ENCODE measurements at places on chromosomes 7 and 10.

DNA sequence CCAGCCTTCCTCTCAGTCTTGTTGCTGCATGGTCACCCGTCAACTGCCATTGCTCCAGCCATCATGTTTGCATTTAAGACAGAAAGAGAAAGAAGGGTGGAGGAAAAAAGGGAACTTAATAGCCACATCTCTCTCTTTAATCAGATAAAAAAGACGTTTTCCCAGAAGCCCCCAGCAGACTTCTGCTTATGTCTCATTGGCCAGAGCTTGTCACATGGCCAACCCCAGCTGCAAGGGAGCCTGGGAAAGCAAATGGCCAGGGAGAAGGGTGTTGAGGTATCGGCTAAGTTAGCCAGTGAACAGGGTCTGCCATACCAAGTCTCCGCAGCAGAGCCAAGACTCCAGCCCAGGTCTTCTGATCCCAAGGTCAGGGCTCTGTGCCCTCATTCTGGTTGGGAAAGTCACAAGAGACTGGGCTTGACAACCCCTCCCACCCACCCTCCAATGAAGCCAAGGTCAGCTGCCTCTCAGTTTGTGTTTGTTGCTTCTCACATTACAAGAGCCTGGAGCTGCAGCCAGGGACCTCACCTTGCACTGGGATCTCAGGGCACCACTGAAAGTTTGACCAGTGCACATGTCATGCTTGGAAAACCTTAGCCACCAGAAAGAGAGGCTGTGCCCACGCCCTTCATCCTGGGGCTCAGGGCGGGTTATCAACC, 80.3 kb upstream of the LYZL2 start:
- no peak for DNase-seq

DNA sequence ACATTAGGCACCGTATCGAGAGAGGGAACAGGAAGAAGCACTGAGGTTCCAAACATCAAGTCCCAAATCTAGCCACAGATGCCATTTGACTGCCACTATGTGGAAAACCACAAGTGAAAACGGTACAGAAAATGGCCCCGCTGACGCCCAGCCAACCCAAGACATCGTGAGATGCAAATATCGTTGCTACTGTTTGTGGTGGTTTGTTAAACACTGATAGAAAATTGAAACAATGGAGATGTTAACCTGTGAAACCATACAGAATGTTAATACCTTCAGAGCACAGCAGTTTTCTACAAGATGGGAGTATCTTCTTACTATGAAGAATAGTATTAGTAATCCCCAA, 152.4 kb upstream of the LRRTM3 start:
- DNase-seq: no peak

DNA sequence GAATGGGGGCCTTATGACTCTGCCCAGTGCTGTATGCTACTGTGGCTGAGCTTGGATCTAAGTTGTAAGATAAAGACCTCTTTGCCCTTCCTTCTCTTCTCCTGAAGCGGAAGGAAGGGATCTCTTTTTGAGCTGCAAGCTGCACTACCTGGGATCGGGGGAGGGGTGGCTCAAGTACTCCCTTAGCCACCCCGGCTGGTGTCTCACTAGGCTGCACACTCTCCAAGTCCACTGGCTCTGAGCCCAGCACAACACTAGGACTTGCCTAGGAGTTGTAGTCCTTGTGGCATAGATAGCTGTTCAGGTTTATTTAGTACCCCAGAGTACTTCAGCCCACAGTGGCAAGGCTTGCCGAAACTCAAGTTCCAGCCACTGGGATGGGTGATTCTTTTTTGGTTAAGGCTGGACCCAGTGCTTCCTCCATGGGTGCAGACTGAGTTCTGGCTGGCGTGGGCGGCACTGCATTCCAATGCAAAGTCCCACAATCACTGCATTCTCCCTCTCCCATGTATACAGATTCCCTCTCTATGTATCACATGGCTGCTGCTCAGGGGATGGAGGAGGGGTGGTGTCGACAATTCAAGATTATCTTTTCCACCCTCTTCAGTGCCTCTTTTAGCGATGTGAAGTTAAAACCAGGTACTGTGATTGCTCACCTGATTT, 76.2 kb upstream of the SLC25A13 start:
- DNase-seq: no peak

- no peak for DNase-seq
Observed at GRCh38 chr7:81526971-81527370, 242.9 kb downstream of the HGF start.

GRCh38 chr10:30583778-30584415, 45.7 kb downstream of the LYZL2 start:
- DNase-seq: no peak

DNA sequence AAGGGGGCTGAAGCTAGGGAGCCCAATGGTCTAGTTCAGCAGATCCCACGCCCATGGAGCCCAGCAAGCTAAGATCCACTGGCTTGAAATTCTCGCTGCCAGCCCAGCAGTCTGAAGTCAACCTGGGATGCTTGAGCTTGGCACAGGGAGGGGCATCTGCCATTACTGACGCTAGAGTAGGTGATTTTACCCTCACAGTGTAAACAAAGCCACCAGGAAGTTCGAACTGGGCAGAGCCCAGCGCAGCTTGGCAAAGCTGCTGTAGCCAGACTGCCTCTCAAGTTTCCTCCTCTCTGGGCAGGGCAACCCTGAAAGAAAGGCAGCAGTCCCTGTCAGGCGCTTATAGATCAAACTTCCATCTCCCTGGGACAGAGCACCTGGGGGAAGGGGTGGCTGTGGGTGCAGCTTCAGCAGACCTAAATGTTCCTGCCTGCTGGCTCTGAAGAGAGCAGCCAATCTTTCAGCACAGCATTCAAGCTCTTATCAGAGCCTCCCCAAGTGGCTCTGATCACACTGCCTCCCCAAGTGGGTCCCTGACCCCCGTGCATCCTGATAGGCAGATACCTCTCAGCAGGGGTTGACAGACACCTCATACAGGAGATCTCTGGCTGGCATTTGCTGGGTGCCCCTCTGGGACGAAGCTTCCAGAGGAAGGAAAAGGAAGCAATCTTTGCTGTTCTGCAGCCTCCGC, 167.8 kb downstream of the CCDC71L start:
- DNase-seq: no peak

- no peak for DNase-seq
Observed at GRCh38 chr10:49596836-49597235, 13.3 kb upstream of the SLC18A3 start.

DNA sequence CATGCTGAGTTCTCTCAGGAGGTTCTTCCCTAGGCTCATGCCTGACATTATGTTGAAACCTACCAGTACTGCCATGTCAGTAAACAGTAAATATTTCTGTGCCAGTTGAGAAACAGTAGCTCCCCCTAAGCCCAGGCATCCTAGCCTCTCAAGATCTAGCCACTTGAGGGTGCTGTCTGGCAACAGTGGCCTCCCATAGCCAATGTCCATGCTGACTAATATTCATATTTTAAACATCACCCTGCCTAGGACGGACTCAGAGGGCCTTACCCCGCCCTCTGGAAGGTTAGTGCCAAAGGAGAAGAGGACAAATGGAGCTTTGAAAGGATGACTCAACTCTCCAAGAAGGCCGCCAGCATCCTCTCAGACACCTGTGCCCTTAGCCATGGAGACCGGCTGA, 7.7 kb downstream of the ACSM6 start:
- peak; percentile 4 for DNase-seq

- no peak for DNase-seq
Observed at GRCh38 chr7:131778601-131779000, 222.2 kb upstream of the PODXL start.

- no peak for DNase-seq
Observed at GRCh38 chr10:28400681-28401080, 97.8 kb upstream of the MPP7 start.

DNA sequence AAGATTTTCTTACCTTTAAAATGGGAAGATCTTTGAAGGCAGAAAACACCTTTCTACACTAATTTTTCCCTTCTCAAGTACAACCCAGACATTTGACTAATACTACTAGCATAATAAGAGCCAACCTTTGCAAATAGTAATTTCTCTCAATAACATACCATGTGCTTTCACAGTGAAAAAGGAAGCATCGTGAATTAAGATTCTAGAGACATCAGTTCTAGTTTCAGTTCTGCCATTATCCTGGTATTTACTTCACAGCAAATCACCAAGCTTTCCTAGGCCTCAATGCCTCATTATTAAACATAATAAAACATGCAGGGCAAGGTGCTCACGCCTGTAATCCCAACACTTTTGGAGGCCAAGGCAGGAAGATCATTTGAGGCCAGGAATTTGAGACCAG, 24.9 kb downstream of the GSAP start:
- DNase-seq: no peak

GRCh38 chr10:30829901-30830300, 200.3 kb upstream of the LYZL2 start:
- DNase-seq: no peak

GRCh38 chr10:42734536-42734935, 48.1 kb upstream of the BMS1 start:
- DNase-seq: no peak

DNA sequence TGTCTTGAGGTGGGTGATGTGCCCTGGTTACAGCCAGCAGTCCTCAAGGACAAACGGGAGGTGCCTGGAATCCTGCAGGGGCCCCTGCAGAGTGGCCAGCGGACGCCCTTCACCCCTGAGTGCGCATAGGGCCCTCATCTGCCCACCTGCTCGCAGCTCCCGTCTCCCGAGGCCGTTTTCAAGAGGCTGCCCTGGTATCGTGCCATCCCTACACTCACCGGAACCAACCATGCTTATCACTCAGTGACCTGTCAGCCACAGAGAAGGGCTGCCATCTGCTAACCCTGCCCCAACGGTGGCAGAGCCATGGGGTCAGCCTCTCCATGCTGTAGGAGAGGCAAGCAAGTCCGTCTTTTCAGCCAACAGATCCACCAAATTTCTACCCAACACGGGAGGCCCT, 122.0 kb downstream of the FAM53B start:
- DNase-seq: no peak

- no peak for DNase-seq
Observed at GRCh38 chr7:83677180-83677866, 28.4 kb upstream of the SEMA3E start.

DNA sequence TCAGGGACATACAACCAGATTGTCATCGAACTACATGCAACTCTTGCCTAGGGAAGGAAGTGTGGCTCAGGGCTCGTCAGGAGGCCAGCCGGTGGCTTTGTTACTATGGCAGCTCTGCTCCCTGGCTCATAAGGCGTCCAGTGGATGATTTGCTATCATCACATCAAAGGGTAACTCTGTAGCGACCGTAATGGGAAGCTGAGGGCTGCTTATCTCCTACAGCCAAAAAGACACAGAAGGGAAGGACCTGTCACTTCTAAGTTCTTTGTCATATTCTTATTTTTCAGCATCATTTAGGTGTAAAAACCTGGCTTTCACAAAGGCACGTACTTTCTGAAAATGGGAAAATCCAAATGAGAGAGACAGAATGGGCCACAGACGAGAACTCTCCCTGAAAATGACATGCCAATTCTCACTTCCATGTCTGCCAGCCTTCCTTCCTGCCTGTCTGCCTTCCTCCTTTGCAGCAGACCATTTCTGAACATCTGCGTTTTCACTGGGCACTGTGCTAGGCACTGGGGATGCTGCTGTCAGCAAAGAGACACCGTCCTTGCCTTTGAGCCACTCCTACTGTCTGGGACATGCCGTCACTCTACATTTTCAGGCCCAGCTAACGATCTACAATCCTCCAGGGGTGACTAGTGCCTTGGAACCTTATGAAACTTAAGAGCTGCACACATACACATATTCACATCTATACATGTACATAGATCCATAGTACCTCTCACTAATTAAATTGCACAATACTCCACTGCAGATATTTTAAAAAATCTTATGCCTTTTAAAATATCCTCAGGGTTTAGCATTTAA, 26.9 kb downstream of the ENKUR start:
- no peak for DNase-seq

- DNase-seq: no peak
Observed at GRCh38 chr10:43417950-43418768, 9.2 kb upstream of the HNRNPF start.

DNA sequence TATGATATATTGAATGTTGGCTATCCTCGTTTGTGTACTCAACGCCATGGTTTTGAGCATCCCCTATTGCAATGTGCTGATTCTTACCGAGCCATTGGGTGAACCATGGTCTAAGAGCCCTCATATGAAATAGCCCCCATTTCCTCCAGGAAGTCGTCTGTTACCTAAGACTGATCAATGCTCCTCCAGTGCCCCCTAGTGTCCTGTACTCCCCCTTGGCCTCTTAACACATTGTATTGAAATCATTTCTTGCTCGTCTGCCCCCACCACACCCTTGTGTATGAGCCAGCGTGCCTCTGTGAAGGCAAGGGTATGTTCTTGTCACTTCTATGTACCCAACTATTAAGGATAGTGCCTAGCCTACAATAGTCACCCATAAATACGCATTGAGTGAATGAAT, 11.2 kb upstream of the SLC35B4 start:
- peak; percentile 25 for DNase-seq

- DNase-seq: no peak
Observed at GRCh38 chr10:47016564-47016963, 105.3 kb downstream of the PTPN20 start.

- DNase-seq: no peak
Observed at GRCh38 chr10:87658858-87659555, 671 bp upstream of the PAPSS2 start.

- DNase-seq: no peak
Observed at GRCh38 chr7:135553346-135553745, 4.4 kb upstream of the NUP205 start.

GRCh38 chr7:1289666-1290025, 57.0 kb downstream of the UNCX start:
- no peak for DNase-seq

DNA sequence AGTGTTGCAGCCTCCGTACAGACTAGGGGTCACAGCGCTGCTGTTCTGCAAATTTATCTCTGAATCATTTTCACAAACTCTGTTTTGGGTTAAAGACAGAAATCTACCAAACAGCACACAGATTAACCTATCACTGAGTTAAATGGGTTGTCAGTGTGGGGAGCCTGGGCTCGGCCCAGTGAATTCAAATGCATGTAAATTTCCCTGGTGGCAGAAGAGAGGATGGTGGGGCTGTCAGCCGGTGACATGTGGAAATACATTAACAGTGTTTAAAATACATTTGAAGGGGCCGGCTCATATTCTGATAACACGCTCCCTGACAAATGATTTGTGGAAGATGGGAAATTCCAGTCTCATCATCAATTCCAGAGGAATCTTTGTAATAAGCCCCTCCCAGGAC, 309.6 kb upstream of the MKI67 start:
- no peak for DNase-seq

- DNase-seq: no peak
Observed at GRCh38 chr10:93912444-93912843, 18.7 kb downstream of the SLC35G1 start.

DNA sequence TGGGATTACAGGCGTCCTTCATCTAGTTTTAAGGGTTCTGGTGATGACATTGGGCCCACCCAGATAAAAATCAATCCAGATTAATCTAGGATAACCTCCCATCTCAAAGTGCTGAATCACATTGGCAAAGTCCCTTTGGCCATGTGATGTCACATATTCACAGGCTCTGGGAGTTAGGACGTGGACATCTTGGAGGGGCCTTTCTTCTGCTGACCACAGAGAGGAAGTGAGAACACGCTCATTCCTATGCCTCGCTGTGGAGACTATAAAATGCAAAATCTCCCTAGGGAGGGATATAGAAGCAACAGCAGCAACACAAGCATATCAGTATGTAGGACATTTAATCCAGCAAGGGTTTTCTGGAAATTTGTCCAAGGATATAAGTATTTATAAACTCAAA, 266.0 kb upstream of the PITRM1 start:
- no peak for DNase-seq

Measured in NCI-H446 (cell line).